NCI-H1105 treated with DMSO at 0.1 percent for 48 hours (cell line): ENCODE measurements at places on chromosomes 1 and 21.

DNA sequence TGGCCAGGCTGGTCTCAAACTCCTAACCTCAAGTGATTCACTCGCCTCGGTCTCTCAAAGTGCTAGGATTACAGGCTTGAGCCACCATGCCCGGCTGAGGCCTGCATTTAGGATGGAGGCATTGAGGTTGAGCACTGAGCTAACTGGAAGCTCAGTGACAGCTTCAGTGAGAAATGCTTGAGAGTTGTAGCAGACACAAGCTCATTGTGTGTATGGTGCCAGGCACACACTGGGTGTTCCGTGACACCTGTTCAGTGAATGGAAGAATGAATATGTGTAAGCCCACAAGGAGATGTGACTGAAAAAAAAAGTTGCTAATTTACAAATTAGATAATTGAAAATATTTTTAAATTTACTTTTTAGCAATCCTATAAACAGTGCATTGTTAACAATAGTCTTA lies 21.8 kb downstream of the LURAP1 start:
- no peak for DNase-seq

DNA sequence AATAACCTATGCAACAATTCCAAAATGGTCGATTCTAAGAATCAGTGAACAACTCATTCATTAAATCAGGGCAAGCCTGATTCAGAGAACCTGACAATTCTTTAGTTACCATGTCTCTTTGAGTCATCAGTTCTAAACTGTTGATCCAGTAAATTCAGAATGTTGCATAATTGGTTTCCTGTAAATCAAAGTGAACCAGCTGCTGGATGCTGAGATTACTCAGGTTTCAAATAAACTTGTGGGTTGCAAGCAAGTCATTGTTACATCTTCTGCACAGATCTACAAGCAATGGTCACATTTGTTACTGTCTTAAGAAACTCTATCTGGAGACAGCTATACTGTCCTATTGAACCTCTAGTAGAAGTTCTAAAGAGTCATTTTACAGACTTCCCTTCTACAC lies 16.5 kb downstream of the PLA2G2D start:
- no peak for DNase-seq

DNA sequence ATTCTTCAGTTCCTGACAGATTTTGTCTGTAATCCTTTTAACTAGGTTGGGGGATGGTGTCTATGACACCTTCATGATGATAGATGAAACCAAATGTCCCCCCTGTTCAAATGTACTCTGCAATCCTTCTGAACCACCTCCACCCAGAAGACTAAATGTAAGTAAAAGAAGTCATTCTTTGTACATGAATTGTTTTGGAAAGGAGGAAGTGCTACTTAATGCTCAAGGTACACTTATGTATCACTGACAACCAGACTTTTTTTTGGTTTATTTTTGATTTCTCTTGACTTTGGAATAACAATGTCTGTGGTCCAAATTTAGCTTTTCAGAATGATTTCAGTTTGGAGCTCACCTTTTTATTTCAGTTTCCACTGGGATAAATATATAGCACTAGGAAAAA lies 2.3 kb downstream of the DYRK3 start:
- no peak for DNase-seq

DNA sequence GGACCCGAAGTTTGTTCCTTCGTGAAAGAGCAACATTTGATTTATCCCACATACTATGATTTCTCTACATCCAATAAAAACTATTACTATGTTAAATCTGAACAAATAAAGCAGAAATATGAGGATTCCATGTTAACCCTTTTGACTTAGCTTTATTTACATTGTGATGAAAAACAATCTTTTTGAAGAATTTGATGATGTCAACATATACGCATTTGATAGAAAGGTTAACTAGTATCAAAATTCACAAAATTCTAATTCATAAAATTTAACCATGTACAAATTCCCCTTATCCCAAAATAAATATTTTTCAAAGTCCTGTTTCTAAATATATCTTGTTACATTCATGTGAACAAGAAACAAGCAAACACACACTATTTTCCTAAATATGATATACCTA lies 74.2 kb downstream of the TRIM33 start:
- DNase-seq, result no peak
